Upper lobe of right lung (tissue), 1 donor: ENCODE measurements at places on chromosomes 6 and 20. TPM values are rescaled to one million over a fixed set of nuclear protein-coding genes. Genes with fewer than 3 reads are reported as not detected.

Gene COL12A1
- 44.3 TPM for total RNA-seq

Gene GSTA4
- 72.4 TPM for total RNA-seq

Gene MUC21
- total RNA-seq, result 1.1 TPM

GRCh38 chr6:6125495-6125894, 118.8 kb upstream of the NRN1 start:
- no peak overlapping the region for H3K4me3 ChIP-seq
- H3K4me1 ChIP-seq, result no peaks in the 10 kb centered on the region
- H3K36me3 ChIP-seq, result no peaks in the 10 kb centered on the region
- no peaks in the 10 kb centered on the region for H3K27me3 ChIP-seq
- DNase-seq, result no peak

DNA sequence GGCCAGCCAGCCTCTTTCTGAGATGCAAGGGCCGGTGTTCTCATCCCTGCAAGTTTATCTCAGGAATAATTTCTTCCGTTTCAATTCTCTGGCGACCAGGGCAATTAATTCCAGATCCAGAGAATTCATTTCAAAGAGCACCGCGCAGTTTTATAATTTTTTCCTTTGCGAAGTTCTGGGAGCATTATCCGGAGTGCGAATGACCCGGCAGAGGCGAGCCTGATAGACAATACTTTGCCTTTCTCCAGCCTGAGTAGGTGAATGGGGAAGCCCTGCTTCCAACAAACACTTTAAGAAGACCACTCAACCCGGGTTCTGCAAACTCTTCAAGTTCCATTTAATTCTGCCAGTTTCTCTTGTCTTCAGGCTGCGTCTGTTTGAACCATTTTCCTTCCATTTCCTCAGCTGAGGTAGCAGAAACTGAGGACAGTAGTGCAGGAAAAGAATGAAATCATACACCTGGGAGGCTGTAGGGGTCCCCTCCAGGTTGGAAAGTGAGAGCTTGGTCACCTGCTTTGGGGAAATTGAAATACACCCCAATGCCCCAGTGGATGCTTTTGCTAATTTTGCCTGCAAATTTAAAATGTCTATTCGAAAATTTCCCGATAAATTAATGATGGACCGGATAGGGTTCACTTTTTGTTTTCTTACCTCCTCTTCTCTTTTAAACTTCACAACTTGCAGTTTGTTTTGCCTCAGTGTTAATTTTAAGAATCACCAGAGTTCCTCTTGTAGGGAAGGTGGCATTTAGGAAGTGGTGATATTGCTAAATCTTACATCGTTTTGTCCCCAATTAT, 1.1 kb downstream of the VGLL2 start:
- no peak for DNase-seq
- H3K27me3 ChIP-seq, result peaks cover 96% of the 10 kb centered on the region
- peaks cover 13% of the 10 kb centered on the region for H3K4me1 ChIP-seq
- peak overlapping the region; percentile 37 for H3K4me3 ChIP-seq

DNA sequence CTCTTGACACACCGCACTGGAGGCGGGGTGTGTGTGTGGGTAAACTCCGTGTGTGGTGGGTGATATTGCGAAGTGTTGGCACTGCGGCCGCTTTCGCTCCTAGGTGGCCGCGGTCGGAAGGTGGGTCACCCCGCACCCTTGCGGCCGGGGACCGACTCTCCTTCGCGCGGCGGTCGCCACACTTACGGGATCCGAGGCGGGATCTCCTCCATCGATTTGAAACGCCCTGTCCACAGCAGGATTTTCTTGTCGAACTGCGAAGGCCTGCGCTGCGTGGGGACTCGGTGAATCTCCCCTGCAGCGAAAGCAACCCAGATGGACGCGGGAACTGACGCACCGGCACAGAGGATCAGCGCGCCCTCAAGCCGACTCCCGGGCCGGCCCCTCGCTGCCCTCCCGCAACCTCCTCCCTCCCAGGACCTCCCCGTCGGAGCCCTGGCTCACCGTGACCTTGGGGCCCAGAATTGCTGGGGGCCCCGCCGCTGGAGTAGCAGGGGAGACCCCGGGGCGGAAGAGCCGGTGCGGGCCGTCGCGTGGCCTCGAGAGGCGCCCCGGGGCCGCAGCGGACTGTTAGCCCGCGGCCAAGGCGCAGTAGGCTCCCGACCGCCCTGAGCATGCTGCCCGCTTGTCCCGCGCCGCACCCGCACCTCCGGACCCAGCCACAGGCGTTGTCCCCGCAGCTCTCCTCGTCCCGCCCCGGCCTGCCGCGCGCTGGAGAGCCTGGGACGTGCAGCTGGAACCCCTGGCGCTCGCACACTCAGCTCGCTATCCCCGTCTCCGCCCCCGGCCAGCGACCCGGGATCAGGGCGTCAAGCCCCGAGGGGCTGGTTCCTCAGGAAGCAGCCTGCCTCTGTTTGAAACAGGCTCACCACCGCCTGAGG, at the start of gene FAM162B:
Gene FAM162B, minus strand, starts transcription at position 759 of the 881 bp plus-strand sequence. Its CDS starts 143 bp downstream, at position 616.
- no peaks in the 10 kb centered on the region for H3K36me3 ChIP-seq
- H3K27me3 ChIP-seq, result peaks cover 30% of the 10 kb centered on the region
- peaks cover 10% of the 10 kb centered on the region for H3K4me1 ChIP-seq
- peak within 1 kb of the TSS; percentile 47 for H3K27ac ChIP-seq
- H3K4me3 ChIP-seq, result peak within 1 kb of the TSS; percentile 59
- DNase-seq, result no peak

GRCh38 chr20:37643400-37643799, 50.4 kb upstream of the CTNNBL1 start:
- DNase-seq, result no peak
- H3K27ac ChIP-seq, result no peak overlapping the region
- H3K36me3 ChIP-seq, result no peaks in the 10 kb centered on the region
- peaks cover 16% of the 10 kb centered on the region for H3K27me3 ChIP-seq

DNA sequence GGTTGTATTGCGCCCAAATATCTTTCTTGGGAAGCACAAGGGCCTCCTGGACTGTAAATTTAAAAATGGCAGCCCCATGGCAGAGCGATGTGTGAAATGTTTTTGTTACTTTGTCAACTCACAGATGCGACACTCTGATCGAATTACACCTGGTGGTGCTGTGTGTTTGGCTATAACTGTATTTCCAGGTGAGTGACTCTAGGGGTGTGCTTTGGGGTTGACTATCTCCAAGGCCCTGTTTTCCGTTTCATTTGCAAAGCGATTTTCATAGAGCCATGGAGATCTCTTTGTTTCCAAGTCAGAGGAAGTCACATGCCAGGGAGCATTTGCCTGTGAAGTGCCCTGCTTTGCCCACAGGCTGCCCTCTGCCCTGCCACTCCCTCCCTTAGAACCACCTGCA, 93.5 kb downstream of the CDC5L start:
- no peaks in the 10 kb centered on the region for H3K36me3 ChIP-seq
- no peak overlapping the region for H3K4me3 ChIP-seq
- H3K4me1 ChIP-seq, result peaks cover 2% of the 10 kb centered on the region
- no peak overlapping the region for H3K27ac ChIP-seq
- H3K27me3 ChIP-seq, result no peaks in the 10 kb centered on the region

DNA sequence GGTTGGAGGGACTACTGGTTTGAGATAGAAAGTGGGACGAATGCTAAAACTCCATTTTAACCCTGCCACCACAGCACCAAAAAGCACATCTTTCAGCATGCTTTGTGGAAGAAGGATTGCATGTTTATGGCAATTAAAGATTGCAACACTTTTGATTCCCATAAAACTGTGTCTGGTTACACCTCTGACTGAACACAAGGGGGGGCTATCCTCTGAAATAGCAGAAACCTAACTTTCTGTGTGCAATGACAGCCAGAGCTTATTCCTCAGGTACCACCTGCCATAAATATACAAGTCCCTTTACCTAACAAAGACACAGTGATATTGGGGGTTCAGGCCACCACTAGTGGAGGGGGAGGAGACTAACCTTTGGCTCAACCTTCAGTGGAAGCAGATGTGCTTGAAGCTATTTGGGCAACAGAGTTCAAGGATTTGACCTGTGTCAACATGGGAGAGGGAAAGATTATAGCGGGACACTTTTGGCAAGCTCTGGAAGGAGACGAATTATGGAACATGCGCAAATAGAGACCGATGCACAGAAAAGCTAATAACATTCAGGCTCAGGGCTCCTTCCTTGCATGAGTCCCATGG, 9.6 kb upstream of the PLG start:
- no peaks in the 10 kb centered on the region for H3K4me1 ChIP-seq
- H3K27me3 ChIP-seq, result no peaks in the 10 kb centered on the region
- no peak overlapping the region for H3K4me3 ChIP-seq
- H3K36me3 ChIP-seq, result no peaks in the 10 kb centered on the region
- no peak overlapping the region for H3K27ac ChIP-seq

GRCh38 chr6:102485480-102485879, 1092.0 kb downstream of the GRIK2 start:
- no peak overlapping the region for H3K4me3 ChIP-seq
- no peaks in the 10 kb centered on the region for H3K36me3 ChIP-seq
- no peak overlapping the region for H3K27ac ChIP-seq
- no peaks in the 10 kb centered on the region for H3K27me3 ChIP-seq
- DNase-seq, result no peak

GRCh38 chr20:39137299-39137698, 175.2 kb downstream of the DHX35 start:
- H3K4me3 ChIP-seq, result no peak overlapping the region
- H3K27me3 ChIP-seq, result no peaks in the 10 kb centered on the region
- H3K4me1 ChIP-seq, result no peaks in the 10 kb centered on the region
- H3K36me3 ChIP-seq, result no peaks in the 10 kb centered on the region
- no peak overlapping the region for H3K27ac ChIP-seq
- DNase-seq, result no peak

DNA sequence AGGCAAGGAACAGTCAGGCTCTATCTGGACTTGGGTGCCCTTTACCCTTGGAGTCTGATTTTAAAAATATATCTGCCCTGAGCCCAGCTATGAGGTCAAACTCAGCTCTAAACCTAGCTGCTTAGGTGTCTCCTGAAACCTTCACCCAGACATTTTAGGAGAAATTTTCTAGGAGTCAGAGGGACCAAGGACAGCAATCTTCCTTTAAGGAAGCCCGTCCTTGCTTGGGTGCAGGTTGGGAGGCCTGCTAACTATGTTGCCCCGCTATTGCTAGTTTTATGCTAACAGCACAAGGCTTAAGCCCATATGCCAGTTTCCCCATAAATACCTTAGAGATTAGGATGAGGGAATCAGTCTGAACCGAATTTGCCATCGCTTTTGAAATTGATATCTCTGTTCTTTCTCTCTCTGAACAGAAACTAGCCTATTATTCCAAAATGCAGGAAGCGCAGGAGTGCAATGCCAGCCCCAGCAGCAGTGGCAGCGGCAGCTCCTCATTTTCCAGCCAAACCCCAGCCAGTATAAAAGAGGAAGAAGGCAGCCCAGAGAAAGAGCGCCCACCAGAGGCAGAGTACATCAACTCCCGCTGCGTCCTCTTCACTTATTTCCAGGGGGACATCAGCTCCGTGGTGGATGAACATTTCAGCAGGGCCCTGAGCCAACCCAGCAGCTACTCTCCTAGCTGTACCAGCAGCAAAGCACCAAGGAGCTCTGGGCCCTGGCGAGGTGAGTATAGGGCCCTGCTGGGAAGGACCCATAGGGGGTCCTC, 2.6 kb downstream of the VGLL2 start:
- H3K4me3 ChIP-seq, result no peak overlapping the region
- H3K27ac ChIP-seq, result no peak overlapping the region
- peaks cover 13% of the 10 kb centered on the region for H3K4me1 ChIP-seq
- H3K36me3 ChIP-seq, result no peaks in the 10 kb centered on the region

- DNase-seq, result no peak
- no peak overlapping the region for H3K27ac ChIP-seq
Measured at GRCh38 chr6:68139130-68139529, 496.0 kb upstream of the ADGRB3 start.

GRCh38 chr20:38121741-38122140, 43.3 kb downstream of the TGM2 start:
- no peaks in the 10 kb centered on the region for H3K36me3 ChIP-seq
- H3K4me3 ChIP-seq, result no peak overlapping the region
- no peak for DNase-seq
- H3K27me3 ChIP-seq, result no peaks in the 10 kb centered on the region
- peaks cover 17% of the 10 kb centered on the region for H3K4me1 ChIP-seq

DNA sequence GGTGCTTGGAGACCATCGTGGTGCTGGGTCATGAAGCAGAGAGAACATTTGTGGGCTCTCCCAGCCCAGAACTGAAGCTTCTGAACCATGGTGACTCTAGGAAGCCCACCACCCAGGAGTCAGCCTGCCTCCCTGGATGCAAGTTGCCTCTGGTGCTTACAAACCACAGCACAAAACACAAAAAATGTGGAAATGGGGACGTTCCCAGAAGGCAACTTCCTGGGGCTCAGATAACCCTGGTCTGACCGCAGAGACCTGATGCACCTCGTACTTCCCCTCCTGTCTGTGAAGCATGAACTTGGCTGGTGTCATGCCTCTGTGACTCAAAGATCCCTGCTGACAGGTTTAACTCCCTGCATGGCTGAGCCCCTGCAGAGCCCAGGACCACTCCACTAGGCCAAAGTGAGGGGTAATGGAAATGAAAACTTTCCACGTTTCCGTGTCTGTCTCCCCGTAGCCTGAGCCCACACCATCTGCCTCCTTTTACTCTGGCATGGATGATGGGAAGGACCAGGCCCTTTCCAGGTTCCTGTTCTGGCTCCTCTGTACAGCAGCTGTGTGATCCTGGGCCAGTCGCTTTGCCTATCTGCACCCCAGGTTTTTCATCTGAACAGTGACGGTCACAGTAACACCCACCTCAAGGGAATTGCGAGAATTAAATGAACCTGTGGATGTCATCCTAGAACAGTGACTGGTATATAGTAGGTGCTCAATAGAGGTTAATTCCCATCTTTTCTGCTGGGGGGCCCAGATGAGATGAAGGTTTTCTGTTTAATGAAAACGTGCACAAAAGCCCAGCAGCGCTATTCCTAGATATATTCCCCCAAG, 57.7 kb downstream of the PPP1R16B start:
- H3K27ac ChIP-seq, result no peak overlapping the region
- H3K4me3 ChIP-seq, result no peak overlapping the region
- H3K27me3 ChIP-seq, result no peaks in the 10 kb centered on the region
- no peaks in the 10 kb centered on the region for H3K36me3 ChIP-seq

- H3K36me3 ChIP-seq, result no peaks in the 10 kb centered on the region
- H3K4me3 ChIP-seq, result no peak overlapping the region
- H3K4me1 ChIP-seq, result no peaks in the 10 kb centered on the region
- no peak for DNase-seq
- no peaks in the 10 kb centered on the region for H3K27me3 ChIP-seq
- H3K27ac ChIP-seq, result no peak overlapping the region
Measured at GRCh38 chr6:69875715-69876114, 9.4 kb downstream of the COL19A1 start.

GRCh38 chr6:36800223-36801076, 38.8 kb downstream of the CPNE5 start:
- H3K27me3 ChIP-seq, result no peaks in the 10 kb centered on the region
- no peaks in the 10 kb centered on the region for H3K4me1 ChIP-seq
- no peak for DNase-seq
- no peak overlapping the region for H3K27ac ChIP-seq
